Gastrocnemius medialis (tissue), 4 donors: ENCODE measurements at places on chromosomes 13 and 19. TPM values are rescaled to one million over a fixed set of nuclear protein-coding genes. Genes with fewer than 3 reads are reported as not detected.

PLEKHF1 gene
- 122 TPM for total RNA-seq

DNA sequence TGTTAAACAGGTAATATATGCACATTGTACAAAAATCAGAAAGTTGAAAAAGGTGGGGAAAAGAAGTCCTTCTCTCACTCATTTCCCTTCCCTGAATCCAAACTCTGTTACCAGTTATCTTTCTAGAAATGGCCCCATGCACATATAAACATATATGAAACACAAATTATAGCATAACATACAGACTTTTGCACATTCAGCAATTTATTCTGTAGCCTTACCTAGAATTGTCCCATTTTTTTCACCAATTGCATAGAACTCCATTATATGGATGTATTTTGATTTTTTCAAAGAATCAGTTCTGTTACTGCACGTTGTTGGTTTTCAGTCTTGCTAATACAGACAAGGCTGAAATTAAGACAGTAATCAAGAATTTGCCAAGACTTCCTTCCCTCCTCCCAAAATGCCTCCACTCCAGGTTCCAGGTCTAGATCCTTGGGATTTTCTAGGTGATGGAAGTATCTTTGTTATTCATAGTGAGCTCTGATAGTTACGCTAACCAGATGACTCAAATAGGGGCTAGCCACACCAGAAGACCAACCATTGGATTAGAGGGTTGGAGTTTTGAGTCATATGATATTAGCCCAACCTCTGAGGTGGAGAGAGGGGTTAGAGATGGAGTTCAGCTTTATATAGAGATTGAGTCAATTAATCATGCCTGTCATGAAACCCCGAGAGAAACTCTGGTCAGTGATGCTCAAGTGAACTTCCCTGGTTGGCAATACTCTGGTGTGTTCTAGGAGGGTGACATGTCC, 30.7 kb downstream of the GPR180 start:
- no peak overlapping the region for H3K4me3 ChIP-seq
- no peaks in the 10 kb centered on the region for H3K27me3 ChIP-seq
- H3K4me1 ChIP-seq: no peaks in the 10 kb centered on the region
- no peak for DNase-seq

DNA sequence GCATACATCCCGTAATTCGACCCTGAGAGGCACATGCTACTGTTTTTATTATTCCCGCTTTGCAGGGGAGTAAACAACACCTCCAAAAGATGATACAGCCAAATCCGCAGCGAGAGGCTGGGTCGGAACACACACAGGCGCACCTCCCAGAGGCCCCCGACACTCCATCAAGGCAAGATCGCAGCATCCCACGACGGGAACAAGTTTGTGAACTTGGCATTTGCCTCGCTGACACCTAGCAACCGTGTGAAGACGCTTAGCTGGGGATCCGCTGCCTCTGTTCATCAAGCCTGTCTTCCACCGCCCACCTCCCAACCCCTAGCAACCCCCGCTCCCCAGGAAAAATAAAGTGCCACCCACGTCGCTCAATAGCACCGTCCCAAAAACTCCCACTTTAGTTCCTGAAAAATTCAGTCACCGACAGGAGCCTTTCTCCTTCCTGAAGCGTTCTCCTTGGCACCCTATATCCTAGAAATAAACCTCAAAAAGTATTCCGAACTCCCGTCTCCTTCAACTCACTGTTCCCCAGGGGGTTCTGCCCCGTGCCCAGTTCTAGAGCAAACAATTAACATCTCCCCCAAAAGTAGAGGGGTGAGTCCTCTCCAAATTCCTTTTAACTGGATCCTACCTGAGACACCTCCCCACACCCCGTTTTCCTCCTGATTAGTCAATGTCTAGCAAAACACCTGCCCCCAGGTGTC, 1.7 kb downstream of the GNG7 start:
- H3K4me3 ChIP-seq: no peak overlapping the region
- no peaks in the 10 kb centered on the region for H3K36me3 ChIP-seq
- H3K27ac ChIP-seq: no peak overlapping the region
- DNase-seq: no peak
- no peaks in the 10 kb centered on the region for H3K27me3 ChIP-seq

GRCh38 chr19:58572818-58573657, at the start of gene MZF1:
Gene MZF1 (minus strand): TSS chr19:58573335. CDS start chr19:58571389, 1,946 bp downstream.
- H3K36me3 ChIP-seq: no peaks in the 10 kb centered on the region
- DNase-seq: peak; percentile 100
- H3K27me3 ChIP-seq: no peaks in the 10 kb centered on the region
- H3K4me3 ChIP-seq: peak within 1 kb of the TSS; percentile 85
- H3K27ac ChIP-seq: peak within 1 kb of the TSS; percentile 98
- H3K4me1 ChIP-seq: peaks cover 18% of the 10 kb centered on the region

- H3K4me1 ChIP-seq: no peaks in the 10 kb centered on the region
- DNase-seq: no peak
- no peaks in the 10 kb centered on the region for H3K36me3 ChIP-seq
- H3K4me3 ChIP-seq: no peak overlapping the region
Measured at GRCh38 chr19:19341026-19341425, 20.4 kb downstream of the MAU2 start.

ZNF837 gene
- 0.36 TPM for total RNA-seq

CBY2 gene
- not detected for total RNA-seq

- no peak overlapping the region for H3K27ac ChIP-seq
- no peaks in the 10 kb centered on the region for H3K36me3 ChIP-seq
- DNase-seq: no peak
Measured at GRCh38 chr13:112346173-112346898, 29.8 kb upstream of the SPACA7 start.

- H3K27ac ChIP-seq: peak overlapping the region; percentile 76
- H3K4me1 ChIP-seq: peaks cover 14% of the 10 kb centered on the region
- DNase-seq: peak; percentile 50
- peaks cover 55% of the 10 kb centered on the region for H3K36me3 ChIP-seq
- no peaks in the 10 kb centered on the region for H3K27me3 ChIP-seq
Measured at GRCh38 chr19:16400911-16401591, 70.7 kb downstream of the EPS15L1 start.

- H3K27me3 ChIP-seq: no peaks in the 10 kb centered on the region
- H3K36me3 ChIP-seq: peaks cover 6% of the 10 kb centered on the region
- H3K4me1 ChIP-seq: peaks cover 34% of the 10 kb centered on the region
Measured at GRCh38 chr13:113846636-113847318, 17.1 kb downstream of the GAS6 start.

CYP4F3 gene
- not detected for total RNA-seq

- H3K4me3 ChIP-seq: no peak overlapping the region
- H3K27ac ChIP-seq: no peak overlapping the region
- no peaks in the 10 kb centered on the region for H3K27me3 ChIP-seq
- peaks cover 25% of the 10 kb centered on the region for H3K36me3 ChIP-seq
- no peaks in the 10 kb centered on the region for H3K4me1 ChIP-seq
Measured at GRCh38 chr19:9308091-9308770, 1.4 kb downstream of the ZNF699 start.

DNA sequence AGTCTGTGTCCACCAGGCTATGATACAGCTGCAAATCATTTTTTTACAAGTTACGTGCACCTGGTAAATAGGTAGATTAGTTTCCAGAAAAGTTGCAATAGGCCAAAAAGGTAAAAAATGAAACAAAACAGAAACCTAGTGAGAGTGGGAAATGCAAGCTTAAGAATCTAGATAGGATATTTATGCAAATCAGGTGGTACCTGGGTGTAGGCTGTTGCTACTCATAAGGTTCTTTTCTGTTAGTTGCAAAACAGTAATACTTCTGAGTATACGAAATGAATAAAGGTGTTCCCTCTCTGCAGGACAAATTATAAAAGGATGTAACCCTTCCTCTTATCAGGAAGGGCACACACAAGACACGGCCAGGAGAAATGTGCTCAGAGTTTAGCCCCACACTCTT, 97.9 kb downstream of the UGGT2 start:
- DNase-seq: no peak
- no peaks in the 10 kb centered on the region for H3K27me3 ChIP-seq
- no peaks in the 10 kb centered on the region for H3K4me1 ChIP-seq
- H3K36me3 ChIP-seq: no peaks in the 10 kb centered on the region
- no peak overlapping the region for H3K27ac ChIP-seq

CGB1 gene
- not detected for total RNA-seq

- peak; percentile 78 for DNase-seq
- H3K27me3 ChIP-seq: no peaks in the 10 kb centered on the region
- peak within 1 kb of the TSS; percentile 99 for H3K27ac ChIP-seq
- H3K36me3 ChIP-seq: no peaks in the 10 kb centered on the region
Measured at GRCh38 chr19:8363803-8364771, at the start of gene ANGPTL4. Gene ANGPTL4 (plus strand): TSS chr19:8364155. CDS start chr19:8364322, 167 bp downstream.

MATK gene
- total RNA-seq: 1.7 TPM

LSM14A gene
- total RNA-seq: 104 TPM

MIR17HG gene
- not detected for total RNA-seq

- H3K36me3 ChIP-seq: no peaks in the 10 kb centered on the region
- no peaks in the 10 kb centered on the region for H3K4me1 ChIP-seq
- H3K27ac ChIP-seq: no peak overlapping the region
- H3K4me3 ChIP-seq: no peak overlapping the region
Measured at GRCh38 chr13:110824702-110825300, 90.1 kb downstream of the ANKRD10 start.

GRCh38 chr19:47421844-47422395, 2.6 kb upstream of the MEIS3 start:
- no peak for DNase-seq
- no peak overlapping the region for H3K27ac ChIP-seq
- H3K4me1 ChIP-seq: peaks cover 10% of the 10 kb centered on the region
- no peaks in the 10 kb centered on the region for H3K36me3 ChIP-seq
- H3K4me3 ChIP-seq: no peak overlapping the region

DNA sequence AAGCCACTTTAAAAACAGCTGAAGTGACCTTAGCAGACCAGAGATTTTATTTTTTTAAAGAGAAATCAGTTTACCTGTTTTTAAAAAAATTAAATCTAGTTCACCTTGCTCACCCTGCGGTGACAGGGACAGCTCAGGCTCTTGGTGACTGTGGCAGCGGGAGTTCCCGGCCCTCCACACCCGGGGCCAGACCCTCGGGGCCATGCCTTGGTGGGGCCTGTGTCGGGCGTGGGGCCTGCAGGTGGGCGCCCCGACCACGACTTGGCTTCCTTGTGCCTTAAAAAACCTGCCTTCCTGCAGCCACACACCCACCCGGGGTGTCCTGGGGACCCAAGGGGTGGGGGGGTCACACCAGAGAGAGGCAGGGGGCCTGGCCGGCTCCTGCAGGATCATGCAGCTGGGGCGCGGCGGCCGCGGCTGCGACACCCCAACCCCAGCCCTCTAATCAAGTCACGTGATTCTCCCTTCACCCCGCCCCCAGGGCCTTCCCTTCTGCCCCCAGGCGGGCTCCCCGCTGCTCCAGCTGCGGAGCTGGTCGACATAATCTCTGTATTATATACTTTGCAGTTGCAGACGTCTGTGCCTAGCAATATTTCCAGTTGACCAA, 10.8 kb downstream of the PLPPR3 start:
- H3K27ac ChIP-seq: no peak overlapping the region
- no peak overlapping the region for H3K4me3 ChIP-seq
- H3K4me1 ChIP-seq: no peaks in the 10 kb centered on the region
- no peaks in the 10 kb centered on the region for H3K27me3 ChIP-seq

GRCh38 chr19:4979211-4979807, 10.4 kb downstream of the KDM4B start:
- H3K4me1 ChIP-seq: peaks cover 68% of the 10 kb centered on the region
- H3K27me3 ChIP-seq: no peaks in the 10 kb centered on the region
- no peaks in the 10 kb centered on the region for H3K36me3 ChIP-seq

TUBB4A gene
- total RNA-seq: 1.9 TPM

GRCh38 chr19:30649934-30650614, 277.9 kb downstream of the ZNF536 start:
- no peaks in the 10 kb centered on the region for H3K36me3 ChIP-seq
- H3K27ac ChIP-seq: no peak overlapping the region
- H3K4me3 ChIP-seq: no peak overlapping the region
- DNase-seq: no peak
- H3K4me1 ChIP-seq: no peaks in the 10 kb centered on the region

- no peak overlapping the region for H3K27ac ChIP-seq
- no peaks in the 10 kb centered on the region for H3K27me3 ChIP-seq
Measured at GRCh38 chr13:108342369-108343289, 73.1 kb downstream of the TNFSF13B start.

DNA sequence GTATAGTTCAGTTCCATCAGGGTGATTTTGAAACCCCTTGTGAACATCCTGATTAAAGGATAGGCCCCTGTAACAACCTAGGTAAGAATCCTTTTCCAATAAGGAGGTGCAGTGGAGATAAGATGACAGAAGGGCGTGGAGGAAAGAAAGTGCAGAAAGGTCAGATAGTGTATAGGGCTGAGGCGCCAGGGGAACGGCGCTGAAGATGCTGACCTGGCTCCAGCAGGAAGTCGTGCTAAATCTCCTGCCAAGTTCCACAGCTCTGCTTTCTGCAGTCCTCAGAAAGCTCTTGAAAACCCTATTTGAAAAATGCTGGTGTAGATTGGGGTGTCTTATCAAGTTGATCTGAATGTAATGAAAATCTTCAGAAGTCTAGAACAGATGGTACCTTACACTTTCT, 221.7 kb downstream of the COG6 start:
- no peaks in the 10 kb centered on the region for H3K27me3 ChIP-seq
- no peak overlapping the region for H3K27ac ChIP-seq
- H3K4me3 ChIP-seq: no peak overlapping the region
- H3K36me3 ChIP-seq: no peaks in the 10 kb centered on the region

- peak overlapping the region; percentile 67 for H3K4me3 ChIP-seq
- peaks cover 9% of the 10 kb centered on the region for H3K4me1 ChIP-seq
- DNase-seq: no peak
Measured at GRCh38 chr19:20038358-20039202, 725 bp downstream of the ZNF682 start.

DNA sequence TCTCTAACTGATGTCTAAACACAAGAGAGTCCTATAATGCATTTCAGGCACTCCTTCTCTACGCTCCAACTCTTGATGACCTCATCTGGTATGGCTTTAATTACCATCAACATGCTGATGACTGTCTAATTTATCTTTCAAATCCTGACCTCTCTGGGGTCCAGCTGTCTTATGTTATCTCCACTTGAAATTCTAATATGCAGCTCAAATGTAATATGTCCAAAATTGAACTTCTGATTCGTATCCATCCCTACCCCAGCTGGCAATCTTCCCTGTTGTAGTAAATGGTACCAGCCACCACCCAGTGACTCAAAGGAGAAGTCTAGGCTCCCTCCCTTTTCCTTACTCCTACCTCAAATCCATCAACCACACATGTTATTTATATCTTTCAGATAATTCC, 288.0 kb upstream of the SLC10A2 start:
- H3K4me1 ChIP-seq: no peaks in the 10 kb centered on the region
- no peak overlapping the region for H3K4me3 ChIP-seq
- no peaks in the 10 kb centered on the region for H3K36me3 ChIP-seq
- H3K27ac ChIP-seq: no peak overlapping the region
- DNase-seq: no peak
- H3K27me3 ChIP-seq: no peaks in the 10 kb centered on the region

TEX26 gene
- total RNA-seq: not detected

S1PR5 gene
- total RNA-seq: not detected

FSD1 gene
- total RNA-seq: not detected

GRCh38 chr13:22235950-22236290, 565.0 kb downstream of the FGF9 start:
- DNase-seq: no peak

DNA sequence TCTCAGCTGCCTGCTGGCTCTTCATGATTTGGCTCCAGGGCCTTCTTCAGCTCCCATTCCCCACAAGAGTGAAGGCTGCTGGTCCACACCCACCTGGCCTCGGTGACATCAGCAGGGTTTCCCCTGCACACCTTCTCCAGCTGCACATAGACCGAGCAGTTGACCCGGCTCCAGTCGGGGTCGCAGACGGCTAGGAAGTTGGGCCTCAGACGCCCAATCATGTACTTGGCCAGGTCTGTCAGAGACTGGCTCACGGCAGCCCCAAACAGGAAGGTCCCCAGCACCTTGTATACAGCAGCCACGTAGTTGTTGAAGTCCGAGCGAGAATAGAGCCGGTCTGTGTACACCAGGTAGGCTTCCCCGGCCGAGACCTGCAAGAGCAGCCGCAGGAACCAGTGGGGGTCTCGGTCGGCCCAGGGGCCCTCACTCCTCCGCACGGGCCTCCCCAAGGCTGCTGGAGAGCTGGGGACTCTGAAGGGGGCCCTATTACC, 3.8 kb downstream of the PLPP2 start:
- peaks cover 35% of the 10 kb centered on the region for H3K27me3 ChIP-seq
- no peak for DNase-seq
- no peaks in the 10 kb centered on the region for H3K36me3 ChIP-seq
- no peaks in the 10 kb centered on the region for H3K4me1 ChIP-seq
